D341Med (cell line): ENCODE measurements at places on chromosomes 2 and 18.

- no peak for DNase-seq
Observed at GRCh38 chr2:105834931-105835330, 90.2 kb downstream of the NCK2 start.

DNA sequence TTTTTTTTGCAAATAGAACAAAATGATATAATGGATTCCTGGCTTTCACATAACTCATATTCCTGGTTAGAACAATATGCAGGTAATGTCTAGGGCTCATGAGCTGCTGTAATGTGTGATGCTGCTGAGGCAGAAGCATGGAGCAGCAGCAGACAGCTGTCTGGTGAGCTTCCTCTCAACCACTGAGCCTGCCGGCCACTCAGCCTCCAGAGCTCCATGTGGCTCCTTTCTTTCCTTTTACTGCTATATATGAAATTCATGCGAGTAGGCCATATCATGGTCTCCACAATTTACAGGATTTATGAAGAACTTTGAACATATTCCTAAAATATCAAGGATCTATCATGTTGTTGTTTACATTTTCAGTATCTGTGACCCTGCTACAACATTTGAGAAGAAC, 120.9 kb downstream of the MEP1B start:
- DNase-seq: no peak

- DNase-seq: peak; percentile 41
Observed at GRCh38 chr18:67517444-67517765, 885 bp upstream of the DSEL start.

GRCh38 chr18:48790869-48791635, 159.7 kb downstream of the SMAD7 start:
- DNase-seq: no peak

DNA sequence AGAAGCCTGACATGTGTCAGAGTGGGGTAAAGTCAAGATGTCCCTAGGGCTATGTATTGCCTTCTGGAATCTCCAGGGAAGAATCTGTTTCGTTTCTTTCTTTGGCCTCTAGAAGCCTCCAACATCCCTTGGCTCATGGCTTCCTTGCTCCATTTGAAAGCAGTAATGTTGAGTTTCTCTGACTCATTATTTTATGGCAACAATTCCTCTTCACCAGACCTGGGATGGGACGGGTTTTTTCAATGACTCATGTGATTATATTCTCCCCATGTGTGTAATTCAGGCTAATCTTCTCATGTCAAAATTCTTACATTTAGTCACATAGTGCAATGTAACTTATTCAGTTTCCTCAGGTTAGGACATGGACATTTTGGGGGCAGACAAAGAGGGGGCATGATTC, 1038.6 kb downstream of the CBLN2 start:
- no peak for DNase-seq

- DNase-seq: no peak
Observed at GRCh38 chr18:3323900-3324299, 62.0 kb downstream of the MYL12B start.

GRCh38 chr2:102509749-102510148, 36.7 kb downstream of the SLC9A4 start:
- DNase-seq: no peak

DNA sequence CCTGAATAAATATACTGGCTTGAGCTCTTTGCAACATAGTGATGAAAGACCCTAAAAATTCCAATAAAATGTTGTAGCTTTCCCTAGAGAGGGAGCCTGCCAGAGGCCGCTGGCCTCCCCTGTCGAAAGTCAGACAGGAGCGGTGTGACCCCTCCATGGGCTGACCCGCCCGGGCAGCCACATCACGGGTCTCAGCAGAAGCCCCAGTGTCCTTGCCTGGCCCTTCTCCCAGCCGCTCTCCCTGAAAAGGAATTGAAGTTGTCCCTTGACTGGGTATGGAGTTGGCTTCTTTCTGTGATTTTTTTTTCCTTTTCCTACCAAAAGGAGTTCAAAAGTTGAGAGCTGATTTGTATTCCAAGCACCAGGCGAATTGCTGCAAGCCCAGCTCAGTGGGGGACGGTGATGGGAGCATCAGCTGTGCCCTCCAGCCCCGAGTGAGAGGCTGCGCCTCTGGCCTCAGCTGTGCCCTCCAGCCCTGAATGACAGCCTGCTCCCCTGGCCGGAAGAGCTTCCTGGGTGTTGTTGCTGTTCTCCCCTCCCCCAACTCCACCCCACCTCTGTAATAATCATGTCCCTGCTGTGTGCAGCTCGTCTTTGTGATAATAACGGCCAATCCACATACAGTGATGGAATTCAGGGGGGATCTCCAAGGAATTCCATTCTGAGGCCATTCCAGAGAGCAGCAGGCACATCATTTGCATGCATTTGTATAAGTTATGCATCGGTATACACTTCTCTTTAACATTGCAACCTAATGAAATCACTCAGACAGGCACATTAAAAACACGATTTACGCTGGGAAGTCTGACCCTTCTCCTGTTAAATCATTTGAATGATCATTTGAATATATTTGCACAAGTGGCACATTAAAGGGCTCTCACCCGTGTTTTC, 501.0 kb downstream of the EIPR1 start:
- DNase-seq: no peak

DNA sequence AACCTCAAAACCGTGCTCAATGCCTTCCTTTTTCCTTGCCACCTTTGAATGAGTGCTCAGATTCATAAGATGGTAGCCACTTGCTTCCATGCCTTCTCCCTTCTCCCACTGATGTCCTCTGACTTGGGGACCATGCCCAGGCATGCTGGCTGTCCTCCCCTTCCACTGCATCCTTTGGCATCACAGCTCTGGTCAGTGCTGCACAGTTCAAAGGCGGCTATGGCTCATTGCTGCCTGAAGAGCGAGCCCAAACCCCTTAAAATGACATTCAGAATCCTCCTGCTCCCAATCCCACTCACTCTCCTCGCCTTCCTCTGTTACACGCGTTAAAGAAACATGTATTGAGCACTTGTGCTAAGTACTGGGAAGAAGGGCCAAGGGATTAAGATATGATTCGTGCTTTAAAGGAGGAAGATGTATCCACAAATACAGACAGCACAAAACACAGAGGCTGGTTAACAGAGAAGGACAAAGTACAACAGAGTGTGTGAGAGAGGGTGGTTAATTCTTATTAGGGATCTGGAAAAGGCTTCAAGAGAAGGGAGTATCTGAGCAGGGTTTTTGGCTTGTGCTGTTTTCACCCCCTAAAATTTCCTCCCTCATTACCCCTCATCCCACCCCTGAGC, 81.8 kb downstream of the CERKL start:
- no peak for DNase-seq

DNA sequence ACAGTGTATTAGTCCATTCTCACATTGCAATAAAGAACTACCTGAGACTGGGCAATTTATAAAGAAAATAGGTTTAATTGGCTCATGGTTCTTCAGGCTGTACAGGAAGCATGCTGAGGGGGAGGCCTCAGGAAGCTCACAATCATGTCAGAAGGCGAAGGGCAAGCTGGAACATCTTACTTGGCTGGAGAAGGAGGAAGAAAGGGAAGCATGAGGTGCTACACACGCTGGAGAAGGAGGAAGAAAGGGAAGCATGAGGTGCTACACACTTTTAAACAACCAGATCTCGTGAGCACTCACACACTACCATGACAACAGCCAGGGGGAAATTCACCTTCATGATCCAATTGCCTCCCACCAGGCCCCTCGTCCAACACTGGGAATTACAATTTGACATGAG, 95.3 kb upstream of the FAM110C start:
- no peak for DNase-seq

GRCh38 chr2:233953087-233953801, 36.1 kb downstream of the TRPM8 start:
- DNase-seq: no peak

GRCh38 chr2:108917526-108917925, 71.5 kb downstream of the EDAR start:
- no peak for DNase-seq

DNA sequence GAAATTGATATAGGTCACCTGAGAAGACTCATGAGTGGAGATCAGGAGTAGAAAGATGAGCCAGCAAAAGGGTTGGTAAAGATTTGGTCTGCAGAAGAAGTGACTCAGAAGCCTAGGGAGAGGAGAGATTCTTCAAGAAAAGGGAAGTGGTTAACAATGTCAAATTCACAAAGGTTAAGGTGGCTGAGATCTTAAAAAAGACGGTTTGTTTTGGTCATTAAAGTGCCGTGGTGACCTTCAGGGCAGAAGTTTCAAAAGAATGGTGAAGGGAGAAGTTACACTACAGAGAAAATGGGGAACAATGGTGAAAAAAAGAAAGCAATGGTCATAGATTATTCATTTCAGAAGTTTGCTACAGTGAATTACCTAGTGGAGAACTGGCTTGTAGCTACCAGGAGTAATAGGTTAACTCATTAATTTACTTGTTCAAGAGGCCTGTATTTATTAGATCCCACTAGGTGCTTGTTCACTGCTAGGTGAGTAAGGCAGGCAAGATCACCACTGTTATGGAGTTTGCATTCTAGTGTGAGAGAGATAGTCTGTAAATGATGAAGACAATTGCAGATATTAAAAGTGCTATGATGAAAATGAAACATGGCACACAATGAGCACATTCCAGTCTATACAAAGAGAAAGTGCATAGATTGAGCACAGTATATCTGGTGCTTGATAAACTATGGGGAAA, 43.0 kb downstream of the FBXO48 start:
- no peak for DNase-seq

- DNase-seq: no peak
Observed at GRCh38 chr18:59060551-59060950, 79.1 kb upstream of the SEC11C start.

DNA sequence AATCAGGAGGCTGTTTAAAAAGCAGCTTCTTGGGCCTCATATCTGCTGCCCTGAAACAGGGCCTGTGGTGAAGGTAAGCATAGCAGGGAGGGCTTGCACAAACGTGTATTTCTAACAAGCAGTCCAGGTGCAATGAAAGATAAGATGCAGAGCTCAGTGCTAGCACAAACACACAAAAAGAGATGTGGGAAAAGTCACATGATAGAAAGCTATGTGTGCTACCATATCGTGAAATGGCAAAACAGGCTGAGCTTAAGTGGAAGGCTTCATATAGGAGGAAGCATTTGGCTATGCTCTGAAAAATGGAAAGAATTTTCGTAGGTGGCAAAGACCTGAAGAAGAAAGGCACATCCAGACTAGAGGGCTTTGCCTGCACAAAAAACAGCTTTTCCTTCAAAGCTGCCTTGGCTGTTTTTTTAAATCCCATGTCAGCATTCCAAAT, 10.2 kb downstream of the RSAD2 start:
- DNase-seq: no peak

DNA sequence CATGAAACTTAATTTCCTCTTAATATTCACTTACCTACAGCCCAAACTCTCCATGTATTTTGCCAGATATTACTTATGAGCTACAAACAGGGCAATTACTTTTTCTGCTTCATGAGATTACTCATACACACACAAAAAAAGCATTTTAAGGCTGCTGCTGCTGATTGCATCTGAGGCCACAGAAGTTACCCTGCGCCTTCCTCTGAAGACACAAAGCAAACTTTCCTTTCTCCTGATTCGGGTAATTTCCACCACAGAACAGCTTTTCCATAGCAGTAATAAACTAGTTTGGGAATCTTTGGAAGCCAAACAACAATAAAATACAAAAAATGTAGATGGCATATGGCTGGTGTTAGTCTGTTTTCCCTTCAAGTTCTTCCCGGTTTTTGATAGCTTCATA, 6.2 kb downstream of the TTC32 start:
- DNase-seq: no peak

- DNase-seq: no peak
Observed at GRCh38 chr18:25658476-25658875, 306.5 kb upstream of the ZNF521 start.

DNA sequence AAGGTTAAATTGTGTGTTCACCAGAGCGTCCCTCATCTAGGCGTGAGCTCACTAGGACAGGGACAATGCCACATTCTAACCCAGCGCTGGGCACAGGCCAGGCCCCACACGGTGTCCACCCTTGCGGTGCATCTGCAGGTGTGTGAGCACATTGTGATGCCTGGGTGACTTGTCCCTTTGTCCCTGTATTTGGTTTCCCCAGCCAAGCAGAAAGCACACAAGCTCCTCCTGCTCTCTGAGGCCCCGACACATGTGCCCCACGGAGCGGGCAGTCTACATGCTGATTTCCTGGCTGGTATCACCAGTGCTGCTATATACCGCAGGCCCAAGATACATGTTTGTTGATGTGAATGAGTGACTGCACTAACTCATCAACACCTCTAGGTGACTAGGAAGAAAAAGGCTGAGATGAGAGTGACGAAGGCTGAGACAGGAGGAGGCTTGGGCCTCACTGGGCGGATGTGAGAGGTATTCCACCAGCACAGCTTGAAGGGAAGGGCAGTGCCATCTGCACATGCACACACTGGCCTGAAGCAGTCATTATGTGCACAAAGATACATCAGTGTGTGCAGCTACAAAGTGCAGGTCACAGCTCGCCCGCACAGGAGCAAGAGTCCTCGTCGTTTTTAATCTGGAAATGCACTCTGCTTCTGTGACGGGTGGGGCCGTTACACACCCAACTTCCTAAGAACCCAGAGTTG, 205.9 kb downstream of the EIPR1 start:
- no peak for DNase-seq

- no peak for DNase-seq
Observed at GRCh38 chr2:11762031-11762430, 15.6 kb downstream of the LPIN1 start.

- no peak for DNase-seq
Observed at GRCh38 chr2:58434692-58435091, 193.6 kb upstream of the FANCL start.

DNA sequence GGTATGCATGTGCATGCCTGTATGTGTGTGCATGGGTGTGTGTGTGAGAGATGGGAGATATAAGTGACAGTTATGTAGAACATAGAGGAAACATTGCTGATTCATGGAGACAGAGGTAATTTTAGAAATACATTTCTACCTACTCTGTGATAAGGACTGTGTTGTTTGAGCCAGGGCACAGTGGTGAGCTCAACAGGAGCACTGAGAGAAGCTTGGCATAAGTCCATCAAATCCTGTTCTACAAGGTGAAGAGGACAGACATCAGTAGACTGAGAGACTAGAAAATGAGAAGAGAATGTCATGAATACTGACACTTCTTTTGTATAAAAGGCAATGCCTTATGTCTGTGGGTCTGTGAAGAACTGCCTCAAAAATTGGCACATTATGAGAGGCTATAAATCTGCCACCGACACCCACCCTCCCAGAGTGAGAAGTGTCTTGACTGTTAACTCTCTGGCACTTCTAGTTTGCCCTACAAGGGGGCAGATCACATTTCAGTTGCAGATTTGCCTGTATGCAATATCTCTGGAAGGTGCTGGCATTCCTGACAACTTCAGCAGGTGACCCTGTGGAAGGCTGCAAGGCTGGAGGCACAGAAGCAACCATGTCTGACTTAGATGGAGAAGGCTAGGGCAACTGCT, 962.3 kb upstream of the NRXN1 start:
- DNase-seq: no peak

- no peak for DNase-seq
Observed at GRCh38 chr2:2872713-2873449, 504.7 kb downstream of the EIPR1 start.

- peak; percentile 15 for DNase-seq
Observed at GRCh38 chr2:240464514-240465241, 29.2 kb downstream of the GPC1 start.
